ENCODE measurements at places on chromosomes 5 and 9. TPM values are rescaled to one million over a fixed set of nuclear protein-coding genes. Genes with fewer than 3 reads are reported as not detected.

PTPN3 gene
- total RNA-seq, result 16.3 TPM

TMEM174 gene
- total RNA-seq, result not detected

SOHLH1 gene
- total RNA-seq, result 16.8 TPM

PTGS1 gene
- total RNA-seq, result 4.6 TPM

ALDOB gene
- total RNA-seq, result not detected

DNA sequence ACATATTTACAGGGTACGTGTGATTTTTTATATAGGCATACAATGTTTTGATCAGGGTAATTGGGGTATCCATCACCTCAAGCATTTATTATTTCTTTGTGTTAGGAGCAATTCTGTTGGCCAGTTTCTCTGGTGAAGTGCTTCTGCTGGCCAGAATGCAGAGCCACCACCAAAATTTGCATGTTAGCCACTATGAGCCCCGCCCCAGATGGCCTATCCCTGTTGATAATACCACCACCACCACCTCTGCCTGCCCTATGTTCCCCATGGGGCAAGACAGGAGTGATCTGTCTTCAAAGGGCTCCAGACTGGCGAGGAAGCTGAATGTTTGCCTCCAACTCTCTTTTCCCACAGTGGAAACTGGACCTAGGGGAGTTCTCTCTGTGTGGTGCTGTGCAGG, 26.0 kb upstream of the JAK2 start:
- no peak for DNase-seq

DNA sequence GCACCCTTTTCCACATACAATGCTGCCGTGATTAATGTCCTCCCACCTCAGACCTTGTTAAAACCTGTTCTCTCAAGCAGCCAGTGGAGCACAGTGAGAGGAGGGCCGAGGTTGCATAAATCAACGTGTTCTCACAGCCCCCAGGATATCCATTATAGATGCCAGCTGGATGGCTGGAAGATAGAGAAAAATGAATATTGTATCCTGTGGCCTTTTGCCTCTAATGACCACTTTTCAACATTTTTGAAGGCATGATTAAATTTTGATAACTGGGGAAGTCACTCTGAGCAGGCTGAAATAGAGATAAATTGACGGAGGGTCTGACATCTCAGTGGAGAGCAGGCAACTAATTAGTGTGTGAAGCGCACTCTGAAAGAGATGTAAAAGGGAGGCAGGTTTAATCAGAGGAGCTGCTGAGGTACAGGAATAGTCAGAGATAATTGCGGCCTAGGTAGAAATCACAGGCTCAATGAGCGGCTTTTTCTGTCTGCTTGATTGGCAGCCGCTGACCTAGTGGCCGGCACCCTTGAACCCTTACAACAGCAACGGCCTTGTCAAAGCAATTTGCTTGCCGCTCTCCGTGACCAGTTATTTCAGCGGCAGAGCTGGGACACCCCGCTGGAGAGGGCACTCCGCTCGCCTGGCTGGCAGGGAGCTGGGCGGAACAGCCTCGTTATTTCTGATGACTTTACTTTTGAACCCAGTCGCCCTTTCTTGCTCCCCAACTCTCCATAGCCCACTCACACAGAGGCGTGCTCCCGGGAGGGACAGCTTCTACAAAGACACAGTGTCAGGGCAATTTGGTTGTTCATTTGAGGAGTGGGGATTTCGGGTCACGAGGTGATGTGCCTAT, 560.7 kb downstream of the PSAT1 start:
- no peak for DNase-seq

Data from prostate gland (tissue), 2 donors.